ENCODE measurements at places on chromosomes 16 and 17. TPM values are rescaled to one million over a fixed set of nuclear protein-coding genes. Genes with fewer than 3 reads are reported as not detected.

- no peak for DNase-seq
Measured at GRCh38 chr17:82386881-82387704, 15.5 kb downstream of the UTS2R start.

- DNase-seq = no peak
Measured at GRCh38 chr17:6023036-6023831, 46.9 kb upstream of the WSCD1 start.

- no peak for DNase-seq
Measured at GRCh38 chr17:51353296-51353695, 93.0 kb downstream of the UTP18 start.

DNA sequence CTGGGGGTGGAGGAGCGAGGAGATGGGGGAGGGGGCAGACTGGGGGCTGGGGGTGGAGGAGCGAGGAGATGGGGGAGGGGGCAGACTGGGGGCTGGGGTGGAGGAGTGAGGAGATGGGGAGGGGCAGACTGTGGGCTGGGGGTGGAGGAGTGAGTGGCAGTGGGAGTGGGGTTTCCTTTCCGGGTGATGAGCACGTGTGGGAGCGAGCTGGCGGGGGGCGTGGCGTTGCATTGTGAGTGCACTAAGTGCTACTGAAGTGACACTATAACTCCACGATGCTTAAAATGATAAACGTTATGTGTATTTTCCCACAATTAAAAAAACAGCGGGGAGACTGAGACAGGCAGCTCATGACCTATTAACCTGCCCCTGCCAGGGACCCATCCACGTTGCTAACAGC lies 46.3 kb downstream of the CBFA2T3 start:
- DNase-seq = no peak

Gene PITPNM3
- 19.0 TPM for total RNA-seq

Gene RAMP2
- total RNA-seq = 7.7 TPM

Gene NPIPA5
- 1.1 TPM for total RNA-seq

Gene KRT12
- 1.2 TPM for total RNA-seq

Gene SMIM36
- not detected for total RNA-seq

Gene OR4D1
- total RNA-seq = not detected

Data from left colon (tissue), 2 donors.